ENCODE measurements at places on chromosomes 2 and 18.

DNA sequence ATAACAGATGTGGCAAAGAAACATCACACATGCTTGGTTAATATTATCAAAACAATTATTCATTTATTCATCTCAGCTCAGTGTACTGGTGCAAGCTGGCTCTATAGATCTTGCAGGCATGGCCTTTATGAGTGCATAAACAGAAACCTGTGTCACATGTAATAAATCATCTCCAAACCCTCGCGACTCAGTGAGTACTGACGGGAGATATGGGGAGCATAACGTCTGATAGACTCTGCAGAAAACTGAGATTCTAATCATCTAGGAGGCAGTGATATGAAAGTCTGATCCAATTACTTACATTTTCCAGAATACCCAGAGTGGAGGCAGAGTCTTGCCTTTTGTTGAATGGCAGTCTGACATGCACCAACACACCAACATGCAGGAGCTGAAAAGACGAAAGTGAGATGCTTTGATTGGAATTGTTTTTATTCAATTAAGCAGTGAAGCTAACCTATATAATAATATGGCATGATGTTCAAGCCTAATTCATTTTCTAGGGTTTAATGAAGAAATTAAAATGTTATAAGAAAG is 416.8 kb downstream of the RNF144A start:
- no peak for DNase-seq

- no peak for DNase-seq
These were observed 66.9 kb downstream of the C18orf63 start for GRCh38 chr18:74382481-74383017.

DNA sequence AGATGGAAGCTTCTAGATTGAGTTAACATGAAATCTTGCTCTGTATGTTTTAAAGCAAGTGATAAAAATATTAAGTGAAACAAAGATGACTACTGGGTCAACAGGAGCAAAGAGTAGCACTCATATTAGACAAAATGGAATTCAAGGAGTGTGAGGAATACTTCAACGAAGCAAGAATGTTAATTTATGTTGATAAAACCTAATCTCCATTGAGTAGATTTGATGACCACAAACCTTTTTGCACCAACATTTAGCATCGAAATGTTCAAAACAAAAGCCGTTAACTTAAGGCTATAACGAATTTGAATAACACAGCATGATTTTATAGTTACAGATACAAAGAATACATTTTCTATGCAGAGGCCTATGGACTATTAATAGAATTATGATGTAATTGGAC is 35.7 kb downstream of the MRPS9 start:
- no peak for DNase-seq

DNA sequence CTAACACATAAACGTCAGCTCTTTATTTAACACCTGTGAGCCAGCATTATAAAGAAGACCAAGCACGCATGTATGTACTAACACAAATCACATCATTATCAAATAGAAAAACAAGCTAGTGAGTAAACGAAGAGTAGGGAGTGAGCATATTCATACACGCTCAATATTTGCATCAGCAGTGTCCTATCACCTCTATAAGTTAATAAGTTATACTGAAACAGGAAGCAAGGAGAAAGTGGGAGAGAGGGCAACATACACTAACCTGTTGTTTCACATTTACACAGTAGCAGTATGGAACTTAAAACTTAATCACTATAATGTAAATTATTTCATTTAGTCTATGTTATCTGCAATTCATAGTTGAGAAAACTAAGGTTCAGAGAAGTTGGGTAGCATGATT is 321.5 kb upstream of the TANK start:
- no peak for DNase-seq

- no peak for DNase-seq
These were observed 148.9 kb upstream of the EPAS1 start for GRCh38 chr2:46148369-46148736.

DNA sequence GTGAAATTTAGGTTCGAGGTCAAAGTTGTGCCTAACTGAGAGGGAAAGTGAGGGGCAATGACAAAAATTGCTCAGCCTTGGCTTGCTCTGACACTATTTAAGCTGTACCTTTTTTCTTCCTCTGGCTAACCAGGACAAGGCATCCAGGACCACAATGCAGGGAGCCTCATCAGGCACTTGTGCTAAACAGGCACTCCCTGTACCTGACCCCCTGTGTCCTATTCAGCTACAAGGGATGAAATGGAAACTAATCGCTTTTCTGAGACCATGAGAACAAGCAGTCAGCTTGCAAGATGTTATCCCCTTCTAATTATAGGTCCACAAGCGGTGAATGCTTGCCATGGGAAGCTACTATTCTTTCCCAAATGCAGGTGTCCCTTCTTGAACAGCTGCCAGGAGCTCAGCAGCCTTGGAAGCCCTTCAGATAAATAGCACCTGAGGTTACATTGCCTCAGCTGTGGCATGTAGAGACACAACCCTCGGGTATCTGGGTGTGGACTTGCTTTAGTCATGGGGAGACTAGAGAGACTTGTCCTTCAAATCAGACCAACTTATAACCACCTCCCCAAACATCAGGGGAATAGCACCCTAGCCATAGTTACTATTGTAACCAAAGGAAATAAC is 19.1 kb upstream of the ITGA6 start:
- DNase-seq = no peak

- DNase-seq = no peak
These were observed 8.6 kb downstream of the DNAJB2 start for GRCh38 chr2:219287580-219288265.

DNA sequence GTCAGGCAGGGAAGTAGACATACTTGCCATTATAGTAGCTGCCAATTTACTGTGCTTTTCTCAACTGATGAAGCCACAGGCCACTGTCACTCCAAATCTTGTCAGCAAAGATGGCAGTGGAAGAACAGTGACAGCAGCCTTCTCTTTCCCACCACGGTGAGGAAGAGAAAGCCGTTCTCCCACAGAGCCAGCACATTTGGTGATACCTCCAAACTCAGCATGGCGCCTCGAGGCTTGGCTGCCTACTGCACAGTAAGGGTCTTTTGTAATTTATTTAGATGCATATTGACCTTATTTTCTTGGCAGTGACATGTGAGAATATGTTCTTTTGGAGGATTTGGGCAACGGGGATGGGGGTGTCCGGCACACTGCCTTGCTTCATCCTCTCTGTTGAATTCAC is 117.2 kb upstream of the CDH20 start:
- DNase-seq = no peak

GRCh38 chr2:237726401-237726830 is 72.2 kb upstream of the RBM44 start:
- DNase-seq = no peak

GRCh38 chr2:179170901-179171300 is 93.7 kb downstream of the SESTD1 start:
- DNase-seq = no peak

- DNase-seq = no peak
These were observed 28.0 kb downstream of the KLF7 start for GRCh38 chr2:207137596-207138337.

DNA sequence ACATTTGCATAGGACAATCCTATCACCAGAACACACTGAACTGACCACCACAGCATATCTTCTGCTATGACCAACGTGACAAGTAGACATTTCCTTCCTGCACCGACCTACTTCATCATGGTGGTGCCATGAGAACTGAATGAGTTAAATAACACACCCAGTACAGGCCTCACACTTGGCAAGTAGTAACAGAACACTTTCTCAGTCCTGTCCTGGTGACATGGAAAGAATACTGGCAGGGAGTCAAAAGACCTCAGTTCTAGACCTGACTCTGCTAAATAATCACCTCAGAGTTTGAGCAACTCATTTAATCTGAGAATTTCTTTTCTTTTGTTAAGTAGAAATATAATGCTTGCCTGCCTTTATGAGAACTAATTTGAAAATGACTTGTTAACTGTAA is 186.3 kb upstream of the SMAD7 start:
- no peak for DNase-seq

DNA sequence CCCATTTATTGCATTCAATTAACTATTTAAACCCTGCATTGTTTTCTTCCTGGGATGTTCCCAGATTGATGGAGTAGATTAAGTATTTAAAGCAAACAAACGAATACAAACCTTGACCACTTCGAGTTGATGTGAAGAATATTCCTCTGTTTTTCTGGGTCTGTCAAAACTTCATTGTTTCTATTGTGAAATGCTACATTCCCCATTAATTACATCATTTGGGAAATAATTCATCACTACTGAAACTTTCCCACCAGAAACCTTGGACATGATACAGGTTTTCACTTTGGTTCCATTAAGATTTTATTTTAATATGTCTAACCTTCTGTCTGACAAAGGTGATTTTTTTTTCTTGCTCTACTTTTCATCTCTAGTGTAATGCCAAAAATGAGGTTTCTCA is 365.1 kb upstream of the ETAA1 start:
- no peak for DNase-seq

DNA sequence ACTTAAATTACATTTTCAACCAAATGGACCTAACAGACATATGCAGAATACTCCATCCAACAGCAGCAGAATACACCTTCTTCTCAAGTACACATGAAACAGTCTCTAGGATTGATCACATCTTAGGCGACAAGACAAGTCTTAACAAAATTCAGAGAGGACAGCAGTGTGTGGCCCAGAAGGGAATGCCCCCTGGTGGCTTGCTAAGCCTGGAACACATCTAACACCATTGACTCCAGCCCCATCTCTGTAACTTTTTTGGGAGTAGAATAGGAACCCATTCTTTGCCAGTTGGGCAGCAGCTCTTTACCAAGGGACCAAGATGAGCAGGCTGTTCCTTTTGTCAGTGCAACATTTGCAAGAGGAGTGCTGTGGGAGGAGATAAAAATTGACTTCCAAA is 249.9 kb downstream of the PLCL1 start:
- DNase-seq = peak; percentile 20

- DNase-seq = no peak
These were observed 40.7 kb upstream of the CCDC150 start for GRCh38 chr2:196598846-196599245.

DNA sequence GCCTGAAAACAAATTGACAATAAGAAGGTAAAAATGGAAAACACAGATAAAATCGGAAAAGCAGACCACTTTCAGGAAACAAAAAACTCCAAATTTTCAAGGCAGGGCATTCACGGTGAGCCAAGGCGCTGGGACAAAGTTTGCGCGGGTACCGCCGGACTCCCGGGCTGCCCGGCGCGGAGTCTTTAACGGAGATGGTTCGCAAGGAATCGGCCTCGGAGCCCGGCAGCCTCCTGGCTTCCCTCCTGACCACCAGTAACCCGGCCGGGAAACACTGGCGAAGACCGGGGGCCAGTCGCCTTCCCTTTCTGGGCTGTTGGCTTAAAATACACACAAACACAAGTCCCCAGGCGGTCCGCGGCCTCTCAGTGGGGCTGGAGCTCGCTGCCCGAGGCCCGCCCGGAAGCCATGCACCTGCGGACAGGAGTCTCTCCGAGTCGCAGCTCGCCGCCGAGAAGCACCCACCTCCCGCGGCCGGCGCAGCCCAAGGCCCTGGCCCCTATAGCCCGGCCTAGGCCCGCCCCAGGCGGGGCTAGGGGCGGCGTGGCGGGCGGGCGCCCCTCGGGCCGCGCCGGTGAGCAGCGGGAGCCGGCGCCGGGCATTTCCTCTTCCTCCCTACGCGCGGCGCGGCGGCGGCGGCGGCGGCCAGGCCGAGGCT is 622 bp upstream of the KCMF1 start:
- peak; percentile 54 for DNase-seq

GRCh38 chr18:49731421-49731841 is 81.9 kb downstream of the ACAA2 start:
- DNase-seq = no peak

GRCh38 chr2:170180031-170180566 is 2.2 kb downstream of the MYO3B start:
- DNase-seq = no peak

DNA sequence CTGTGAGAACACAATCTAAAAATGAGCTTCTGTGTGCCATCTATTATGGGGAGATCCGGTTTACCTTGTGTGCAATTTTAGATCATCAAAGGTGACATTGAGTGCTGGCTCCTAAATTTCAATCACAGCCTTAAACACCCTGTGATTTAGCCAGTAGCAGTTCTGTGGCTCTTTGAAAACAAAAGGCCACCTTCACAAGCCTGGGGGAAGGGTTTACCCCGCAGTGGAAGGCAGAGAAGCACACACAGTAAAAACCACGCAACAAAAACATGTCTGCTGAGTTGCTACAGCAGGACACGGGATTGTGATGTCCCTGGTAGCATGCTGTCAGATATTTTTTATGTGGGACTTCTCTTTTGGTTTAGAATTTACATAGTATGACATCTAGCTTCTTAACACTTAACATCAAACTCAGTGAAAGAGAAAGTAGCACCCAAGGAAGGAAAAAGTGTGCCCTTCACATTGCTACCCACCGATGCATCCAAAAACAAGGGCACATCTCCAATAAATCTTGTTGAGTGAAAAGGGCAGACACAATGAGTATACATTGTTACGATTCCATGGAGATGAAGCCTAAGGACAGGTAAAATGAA is 56.1 kb upstream of the RNF152 start:
- DNase-seq = no peak

DNA sequence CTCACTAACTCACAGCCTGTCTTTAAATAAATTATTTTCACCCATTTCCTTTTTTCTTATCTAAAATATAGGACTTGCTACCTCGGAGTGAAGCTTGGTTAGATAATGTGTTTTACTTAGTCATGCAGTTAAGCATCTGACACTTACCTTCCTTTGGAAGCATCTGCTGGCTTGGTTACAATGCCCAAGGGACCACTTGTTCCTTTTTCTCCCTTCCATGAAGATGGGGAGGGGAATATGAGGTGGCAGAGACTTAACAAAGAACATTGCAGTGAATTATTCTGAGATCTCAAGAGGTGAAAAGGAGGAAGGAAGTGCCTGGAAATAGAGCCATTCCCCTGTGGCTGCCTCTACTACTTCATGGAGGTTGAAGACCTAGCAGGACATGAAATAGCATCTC is 145.4 kb upstream of the FOSL2 start:
- no peak for DNase-seq

- peak; percentile 50 for DNase-seq
These were observed 51.1 kb downstream of the PAPOLG start for GRCh38 chr2:60806988-60807681.
